ENCODE measurements at places on chromosomes 5 and 9.

DNA sequence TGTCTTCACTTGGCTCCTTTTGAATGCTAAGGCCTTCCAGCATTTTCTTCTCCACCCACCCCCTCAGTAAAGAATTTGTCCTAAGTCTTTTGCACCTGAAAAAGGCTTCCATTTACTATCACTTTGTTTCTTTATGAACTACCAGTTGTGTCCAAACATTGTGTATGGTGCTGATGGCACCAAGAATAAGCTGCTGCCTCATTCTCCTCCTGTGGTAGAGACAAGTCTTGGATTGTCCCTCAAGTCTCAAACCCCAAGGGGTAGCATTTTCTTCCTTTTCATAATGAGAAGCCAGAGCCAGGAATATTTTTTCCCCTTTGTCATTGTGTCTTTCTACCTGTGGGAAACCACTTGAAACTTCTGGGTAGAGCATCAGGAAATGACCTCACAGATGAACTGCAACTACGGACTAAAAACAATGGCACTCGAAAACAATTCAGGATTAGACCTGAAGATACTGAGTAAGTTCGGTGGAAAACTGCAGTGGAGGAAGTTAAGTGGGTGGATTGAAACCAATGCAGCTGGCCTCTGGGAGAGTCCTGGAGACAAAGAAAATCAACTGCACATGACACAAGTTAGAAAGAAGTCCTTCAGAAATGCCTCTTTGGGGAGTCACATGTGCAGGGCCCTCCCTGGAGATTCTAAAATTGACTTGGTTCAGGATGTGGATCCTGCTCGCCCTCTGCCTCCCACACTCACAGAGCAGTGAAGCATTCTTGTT is 80.5 kb downstream of the SH3RF2 start:
- DNase-seq: no peak

DNA sequence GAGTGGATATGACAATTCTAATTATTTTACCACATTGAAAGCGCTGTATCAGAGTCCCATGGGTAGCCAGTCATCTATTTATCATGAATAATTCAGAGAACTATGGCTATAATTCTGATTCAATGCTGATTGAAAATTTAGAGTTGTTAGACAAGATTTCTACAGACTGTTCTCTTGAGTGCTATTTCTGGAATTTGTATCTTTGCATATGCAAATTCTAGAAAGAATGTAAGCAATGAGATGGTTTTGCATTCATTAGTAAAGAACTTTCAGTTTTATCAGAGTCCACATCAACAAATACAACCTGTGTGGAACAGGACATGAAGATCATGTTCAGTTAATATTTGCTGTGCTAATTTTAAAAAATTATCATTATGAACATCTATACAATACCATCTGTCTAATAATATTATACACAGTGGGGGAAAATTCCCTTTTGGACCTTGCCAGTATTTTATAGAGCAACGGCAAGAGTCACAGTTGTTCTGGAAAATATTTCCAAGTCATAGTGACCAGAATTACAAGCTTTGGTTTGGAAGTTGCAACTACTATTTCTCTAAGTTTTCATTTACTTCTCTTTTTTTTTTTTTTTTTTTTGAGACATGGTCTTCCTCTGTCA is 372.7 kb upstream of the PTGER4 start:
- DNase-seq: no peak

GRCh38 chr9:136847826-136848392 is 1.3 kb upstream of the PHPT1 start:
- DNase-seq: peak; percentile 65

GRCh38 chr9:1492156-1492555 is 442.0 kb downstream of the DMRT2 start:
- DNase-seq: no peak

- no peak for DNase-seq
Observed at GRCh38 chr5:98780390-98780789, 6.9 kb downstream of the RGMB start.

- no peak for DNase-seq
Observed at GRCh38 chr9:114012126-114012525, 66.0 kb downstream of the AMBP start.

- DNase-seq: no peak
Observed at GRCh38 chr5:172848419-172848818, 14.4 kb downstream of the ERGIC1 start.

DNA sequence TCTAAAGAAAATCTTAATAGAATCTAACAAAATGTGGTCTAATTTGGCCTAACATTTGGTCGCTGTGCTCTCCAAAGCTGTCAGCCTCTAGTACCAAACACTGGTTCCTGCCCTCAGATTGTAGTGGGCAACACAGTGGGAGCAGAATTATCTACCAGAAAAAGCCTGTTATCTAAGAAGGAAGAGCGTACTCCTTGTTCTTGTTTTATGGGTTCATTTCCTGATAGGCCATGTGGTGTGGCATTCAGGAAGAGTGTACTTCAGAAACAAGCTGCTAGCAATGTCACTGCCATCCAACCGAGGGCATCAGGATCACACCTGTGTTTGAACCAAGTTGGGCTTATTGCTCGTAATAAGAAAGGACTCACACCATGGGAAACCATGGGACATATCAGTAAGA is 487.9 kb upstream of the DAP start:
- no peak for DNase-seq

- no peak for DNase-seq
Observed at GRCh38 chr5:112758676-112759075, 21.0 kb downstream of the APC start.

DNA sequence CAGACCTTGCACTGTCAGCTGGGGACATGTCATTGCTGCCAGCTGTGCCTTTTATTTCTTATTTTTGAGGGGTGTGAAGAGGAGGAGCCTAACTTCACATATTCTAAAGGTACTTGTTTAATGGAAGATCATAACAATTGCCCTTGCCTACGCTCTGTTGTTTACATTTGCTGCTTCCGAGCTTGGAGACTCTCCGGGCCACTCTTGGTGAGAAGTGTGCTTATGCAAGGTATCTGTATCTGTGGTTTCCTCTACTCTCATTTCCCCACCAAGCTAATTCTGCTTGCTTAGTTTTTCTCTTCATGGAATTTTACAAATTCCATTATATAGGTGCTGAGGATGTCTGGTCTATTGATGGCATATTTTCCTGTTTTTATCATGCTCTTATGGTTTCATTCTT is 105.3 kb downstream of the RASGRF2 start:
- no peak for DNase-seq

DNA sequence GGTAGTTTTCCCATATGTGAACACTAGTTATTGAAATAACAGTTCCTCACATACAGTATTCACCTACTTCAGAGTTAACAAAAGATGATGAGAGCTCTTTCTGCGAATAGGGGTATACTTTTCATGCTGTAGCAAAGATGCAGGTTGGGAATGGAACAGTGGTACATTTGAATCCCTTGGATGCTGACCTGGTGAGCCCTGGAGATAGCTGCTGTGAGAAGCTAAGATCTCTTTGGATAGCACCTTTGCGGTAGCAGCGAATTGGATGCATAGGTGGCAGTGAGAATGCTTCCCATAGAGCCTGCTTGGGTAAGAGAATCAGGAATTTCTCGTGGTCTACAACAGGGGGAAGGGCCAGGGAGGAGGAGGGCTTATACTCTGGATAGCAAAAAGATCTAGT is 61.2 kb downstream of the NUP214 start:
- DNase-seq: no peak

DNA sequence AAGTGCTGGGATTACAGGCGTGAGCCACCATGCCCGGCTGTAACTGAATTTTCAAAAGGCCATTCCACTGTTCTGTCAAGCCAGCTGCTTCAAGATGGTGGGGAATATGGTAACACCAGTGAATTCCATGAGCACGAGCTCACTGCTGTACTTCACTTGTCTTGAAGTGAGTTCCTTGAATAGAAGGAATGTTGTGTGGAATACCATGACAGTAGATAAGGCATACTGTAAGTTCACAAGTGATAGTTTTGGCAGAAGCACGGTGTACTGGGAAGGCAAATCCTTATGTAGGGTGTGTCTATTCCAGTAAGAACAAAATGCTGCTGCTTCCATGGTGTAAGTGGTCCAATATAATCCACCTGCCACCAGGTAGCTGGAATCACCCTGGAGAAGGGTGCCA is 6.6 kb upstream of the PRXL2C start:
- DNase-seq: no peak

GRCh38 chr9:113946496-113947115 is 70.5 kb downstream of the ZNF618 start:
- DNase-seq: no peak

DNA sequence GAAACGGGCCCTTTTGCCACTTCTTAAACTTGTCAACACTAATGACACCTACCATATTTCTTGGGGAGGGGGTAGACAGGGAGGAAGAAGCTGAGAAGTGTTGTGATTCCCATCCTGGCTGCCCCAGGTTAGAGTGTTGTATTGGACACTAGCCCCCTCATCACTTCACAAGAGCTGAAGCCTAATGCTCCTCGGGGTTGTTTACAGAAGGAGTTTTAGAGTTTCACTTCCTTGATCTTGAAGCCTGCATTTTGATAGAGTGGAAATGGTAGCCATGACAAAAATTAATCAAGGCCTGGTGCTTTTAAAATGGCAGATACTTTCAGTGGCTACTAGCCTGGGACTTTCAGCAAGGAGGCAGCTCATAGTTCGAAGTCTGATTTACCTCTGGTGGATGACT is 11.0 kb upstream of the FAM120AOS start:
- no peak for DNase-seq

GRCh38 chr5:10635257-10635866 is 71.5 kb downstream of the ANKRD33B start:
- no peak for DNase-seq

- DNase-seq: no peak
Observed at GRCh38 chr5:133876266-133876665, 92.2 kb downstream of the C5orf15 start.

GRCh38 chr5:146772881-146773466 is 105.6 kb downstream of the PPP2R2B start:
- no peak for DNase-seq

- no peak for DNase-seq
Observed at GRCh38 chr5:16229357-16229940, 49.9 kb upstream of the MARCHF11 start.

DNA sequence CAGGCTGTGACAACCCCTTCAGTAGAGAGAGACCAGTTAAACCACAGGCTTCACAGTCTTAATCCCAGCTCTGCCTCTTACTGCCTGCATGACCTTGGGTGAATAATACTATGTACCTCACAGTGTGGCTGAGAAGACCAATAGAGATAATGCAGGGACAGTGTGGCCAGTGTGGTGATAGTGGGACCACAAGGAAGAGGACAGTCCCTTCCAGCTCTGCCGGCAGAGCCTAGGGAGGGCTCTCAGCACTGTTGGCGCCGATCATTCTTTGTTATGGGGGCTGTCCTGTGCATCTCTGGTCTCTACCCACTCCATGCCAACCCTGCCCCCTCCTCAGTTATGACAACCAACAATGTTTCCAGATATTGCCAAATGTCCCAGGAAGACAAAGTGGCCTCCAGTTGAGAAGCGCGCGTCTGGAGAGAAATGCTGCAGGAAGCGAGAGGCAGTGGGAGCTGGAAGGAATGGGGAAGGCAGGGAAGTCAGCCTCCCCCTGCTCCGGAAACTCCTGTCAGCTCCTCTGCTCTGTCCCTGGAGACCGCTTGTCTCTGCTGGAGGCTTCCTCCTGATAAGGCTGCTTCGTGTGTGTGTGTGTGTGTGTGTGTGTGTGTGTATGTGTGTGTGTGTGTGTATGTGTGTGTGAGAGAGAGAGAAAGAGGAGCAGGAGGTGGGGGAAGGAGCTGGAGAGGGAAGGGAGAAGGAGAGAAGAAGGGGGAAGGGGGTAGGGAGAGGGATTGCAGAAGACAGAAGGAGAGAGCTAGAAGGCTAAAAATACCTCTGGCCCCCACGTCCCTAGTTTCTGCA is 31.8 kb upstream of the FABP6 start:
- no peak for DNase-seq

GRCh38 chr5:32712481-32713360 is 1.6 kb downstream of the NPR3 start:
- no peak for DNase-seq

GRCh38 chr9:34125681-34126206 is 754 bp downstream of the DCAF12 start:
- no peak for DNase-seq

DNA sequence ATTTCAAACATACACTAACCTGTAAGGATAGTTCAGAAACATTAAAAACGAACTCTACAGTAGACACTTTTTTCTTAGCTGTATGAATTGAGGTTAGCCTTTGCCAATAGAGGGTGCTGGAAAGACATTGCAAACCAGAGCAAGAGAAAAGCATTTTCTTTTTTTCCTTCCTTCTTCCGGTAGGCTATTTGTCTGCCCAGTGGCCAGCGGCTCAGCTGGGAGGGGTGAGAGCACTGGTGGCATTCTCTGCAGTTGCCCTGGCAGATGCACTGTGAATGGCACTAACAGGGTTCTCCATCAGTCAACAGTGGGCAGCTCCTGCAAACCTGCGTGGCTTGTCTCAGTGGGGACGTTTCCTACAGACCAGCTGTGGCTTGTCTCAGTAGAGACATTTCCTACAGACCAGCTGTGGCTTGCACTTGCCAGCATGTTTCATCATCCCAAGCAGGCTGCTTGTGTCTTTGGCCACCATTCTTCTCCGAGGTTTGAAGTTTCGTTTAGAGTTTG is 984.5 kb upstream of the CDH18 start:
- no peak for DNase-seq

DNA sequence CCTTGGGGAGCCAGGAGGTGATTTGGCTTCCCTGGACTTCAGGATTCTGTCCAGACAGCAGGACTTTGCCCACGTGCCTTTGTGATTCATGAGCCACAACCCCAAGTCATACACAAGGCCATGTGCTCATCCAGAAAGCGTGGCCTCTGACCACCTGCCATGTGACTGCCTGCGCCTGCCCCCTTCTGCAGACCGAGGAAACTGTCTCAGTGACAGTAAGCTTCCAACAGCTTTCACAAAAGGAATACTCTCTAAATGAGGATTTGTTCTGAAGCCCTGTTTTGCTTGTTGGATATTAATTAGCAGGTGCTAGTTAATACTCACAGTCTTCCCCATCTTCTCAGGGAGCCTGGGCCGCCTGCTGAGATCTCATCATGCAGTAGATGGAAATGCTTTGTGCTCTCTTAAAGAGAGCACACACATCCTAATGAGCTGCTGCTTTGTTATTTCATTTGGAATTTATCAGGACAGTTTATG is 36.9 kb upstream of the ANGPTL2 start:
- DNase-seq: no peak

DNA sequence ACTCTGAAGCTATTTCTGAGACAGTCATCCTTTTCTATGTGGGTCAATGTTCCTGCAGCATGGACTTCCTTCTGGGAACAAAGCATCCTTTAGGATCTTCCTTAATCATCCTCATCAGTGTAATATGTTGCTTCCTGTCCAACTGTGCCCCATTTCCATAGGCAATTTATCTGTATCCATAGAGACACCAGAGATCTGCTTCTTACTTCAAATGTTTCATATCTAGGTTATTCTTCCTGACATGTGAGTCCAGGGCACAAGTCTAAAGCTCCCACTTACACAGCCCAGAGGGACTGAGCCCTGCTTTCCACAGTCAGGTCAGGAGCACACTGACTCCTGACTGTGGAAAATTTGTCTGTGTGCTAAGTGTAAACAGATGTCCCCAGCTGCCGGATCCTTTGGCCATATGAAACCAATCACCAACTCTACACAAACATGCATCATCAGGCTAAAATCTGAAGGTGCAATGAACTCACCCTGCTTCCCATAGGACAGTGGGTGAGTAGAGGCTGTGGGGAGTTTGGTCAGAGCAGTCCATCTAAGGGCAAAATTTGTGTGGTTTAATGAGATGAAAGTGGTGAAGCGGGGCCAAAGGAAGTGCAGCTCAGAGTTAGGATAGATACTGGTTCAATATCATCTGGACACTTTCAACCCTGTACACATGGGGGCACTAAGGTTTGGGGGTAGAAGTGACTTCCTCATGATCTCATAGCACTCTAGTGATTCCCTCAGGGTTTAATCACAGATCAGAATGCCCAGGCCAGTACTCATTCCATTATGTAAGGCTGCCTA is 85.2 kb upstream of the TNC start:
- DNase-seq: no peak

GRCh38 chr9:122360891-122361290 is 9.9 kb upstream of the PTGS1 start:
- DNase-seq: no peak

Measured in activated gamma-delta T cell (primary cell).